MM.1S (cell line): ENCODE measurements at places on chromosomes 7 and 10.

- DNase-seq = no peak
Observed at GRCh38 chr10:23172429-23173213, 19.5 kb upstream of the PTF1A start.

DNA sequence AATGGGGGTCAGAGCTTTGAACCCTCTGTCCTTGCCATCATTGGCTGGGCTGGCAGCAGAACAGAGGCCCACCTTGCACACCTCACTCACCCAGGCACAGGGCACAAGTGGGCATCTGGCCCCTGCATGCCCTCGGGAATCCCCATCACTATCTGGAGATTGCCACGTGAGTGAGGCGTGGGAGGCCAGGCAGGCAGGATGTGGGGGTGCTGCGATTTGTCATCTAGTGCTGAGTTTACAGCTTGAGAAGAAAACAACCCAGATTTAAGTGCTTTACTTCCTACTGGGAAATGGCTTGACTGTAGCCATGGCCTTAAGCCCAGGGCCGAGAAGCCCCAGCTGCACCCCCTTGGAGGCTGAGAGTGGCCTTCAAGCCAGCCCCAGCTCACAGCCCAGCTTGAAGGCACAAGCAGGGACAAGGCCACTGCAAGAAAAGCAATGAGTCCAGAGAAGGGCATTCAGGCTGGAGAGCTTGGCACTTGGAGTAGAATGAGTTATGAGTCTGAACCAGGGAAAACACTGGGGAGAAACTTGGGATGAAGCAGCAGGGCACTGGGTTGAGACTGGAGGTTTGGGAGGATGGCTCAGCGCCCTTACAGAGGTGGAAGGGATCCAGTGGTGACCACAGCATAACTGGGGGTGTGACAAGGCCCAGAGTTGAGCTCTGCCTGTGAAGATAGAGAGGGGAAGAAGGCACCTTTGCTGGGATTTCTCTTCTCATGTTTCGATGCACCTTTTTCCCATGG lies 123.0 kb downstream of the CXCL12 start:
- no peak for DNase-seq

- DNase-seq = no peak
Observed at GRCh38 chr7:128065872-128066271, 34.6 kb upstream of the LRRC4 start.

DNA sequence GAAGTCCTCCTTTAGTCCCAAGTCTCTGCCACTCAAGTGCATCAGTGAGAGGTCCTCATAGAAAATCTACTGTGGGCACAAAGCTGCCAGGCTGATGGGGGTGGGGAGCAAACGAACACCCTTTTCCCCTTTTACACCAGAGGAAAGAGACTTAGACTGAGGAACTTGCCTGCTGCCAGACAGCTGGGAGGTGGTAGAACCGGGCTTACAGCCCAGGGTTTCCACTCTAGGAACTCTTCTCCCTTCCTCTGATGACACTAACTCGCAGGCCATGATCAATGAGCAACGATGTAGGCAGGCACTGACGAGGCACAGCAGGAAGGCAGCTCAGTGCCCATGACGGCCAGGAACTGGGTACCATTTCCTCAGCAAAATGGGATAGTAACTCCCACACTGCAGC lies 11.0 kb upstream of the SH2D4B start:
- no peak for DNase-seq

DNA sequence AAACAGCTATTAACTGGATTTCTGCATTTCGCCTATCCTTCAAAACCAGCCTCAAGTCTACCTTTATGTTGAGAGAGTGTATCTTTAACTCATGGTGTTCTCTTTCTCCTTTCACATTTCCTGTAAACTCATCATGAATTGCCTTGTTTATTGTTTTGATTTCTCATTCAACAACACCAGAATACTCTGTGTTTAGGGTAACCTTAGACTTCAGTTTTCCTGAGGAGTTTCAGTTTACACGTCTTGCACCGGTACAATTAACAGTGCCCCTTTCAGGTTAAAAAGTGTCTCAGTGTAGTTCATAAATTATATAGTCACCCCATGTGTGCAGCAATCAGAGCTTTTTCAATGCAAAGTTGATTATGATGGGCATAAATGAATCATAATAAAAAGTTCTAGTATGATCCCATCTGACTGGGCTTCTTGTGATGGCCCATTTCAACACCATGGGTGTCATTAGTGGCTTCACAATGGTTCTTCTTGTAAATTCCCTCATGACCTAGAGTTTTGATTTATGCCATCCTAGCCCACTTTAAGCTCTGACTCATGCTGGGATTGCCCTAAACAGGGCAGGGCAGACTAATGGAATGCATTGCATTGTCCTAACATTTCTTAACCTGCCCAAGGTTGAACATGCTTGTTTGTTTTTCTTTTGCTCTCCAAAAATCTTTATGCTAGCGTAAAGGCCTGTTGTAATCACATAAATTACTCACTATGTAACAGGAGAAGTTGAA lies 22.0 kb downstream of the ITGB8 start:
- DNase-seq = no peak

- DNase-seq = no peak
Observed at GRCh38 chr7:143979359-143979758, 20.8 kb upstream of the OR6B1 start.

GRCh38 chr7:40611095-40611871 lies 476.5 kb downstream of the SUGCT start:
- no peak for DNase-seq

- DNase-seq = no peak
Observed at GRCh38 chr7:28016297-28016696, 164.3 kb downstream of the JAZF1 start.

- no peak for DNase-seq
Observed at GRCh38 chr7:44281811-44282600, 43.4 kb downstream of the CAMK2B start.

- peak; percentile 43 for DNase-seq
Observed at GRCh38 chr7:30596014-30596641, 1.4 kb downstream of the GARS1 start.

- no peak for DNase-seq
Observed at GRCh38 chr10:21464134-21464533, 61.3 kb downstream of the SKIDA1 start.

GRCh38 chr7:70298780-70299471 lies 700.7 kb downstream of the AUTS2 start:
- peak; percentile 32 for DNase-seq

GRCh38 chr7:27410812-27411544 lies 168.4 kb downstream of the EVX1 start:
- DNase-seq = no peak

DNA sequence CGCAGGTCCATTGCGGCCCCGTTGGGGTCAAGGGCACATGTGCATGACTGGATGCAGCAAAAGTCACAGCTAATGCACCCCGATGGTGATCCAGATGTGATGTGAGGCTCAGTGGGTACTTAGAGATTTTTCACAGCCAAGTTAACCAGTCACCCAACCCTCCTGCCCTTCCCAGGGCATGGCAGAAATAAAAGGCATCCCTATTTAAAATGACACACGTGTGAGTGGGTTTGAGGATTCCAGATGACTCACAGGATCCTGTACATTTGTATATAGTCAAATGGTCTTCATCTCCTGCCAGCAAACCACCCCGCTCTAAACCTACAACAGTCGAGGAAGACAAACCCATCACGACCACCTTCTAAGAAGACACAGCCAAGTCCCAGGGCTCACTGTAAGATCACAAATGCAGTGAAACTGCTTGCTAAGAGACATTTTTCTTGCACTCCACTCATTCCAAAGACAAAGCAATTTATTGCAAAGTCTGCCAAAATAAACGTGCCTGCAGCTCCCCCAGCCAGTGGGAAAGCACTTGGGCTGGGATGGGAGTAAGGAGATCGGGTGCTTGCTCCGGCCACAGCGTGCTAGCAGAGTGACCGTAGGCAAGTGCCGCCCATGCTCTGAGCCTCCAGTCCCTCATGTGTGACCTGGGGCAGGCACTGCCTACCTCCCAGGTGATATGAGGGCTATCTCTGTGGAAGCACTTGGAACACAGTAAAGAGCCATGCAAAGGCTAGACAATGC lies 86.6 kb upstream of the MACROH2A2 start:
- DNase-seq = no peak

- DNase-seq = no peak
Observed at GRCh38 chr7:468681-469562, 50.7 kb downstream of the PDGFA start.

DNA sequence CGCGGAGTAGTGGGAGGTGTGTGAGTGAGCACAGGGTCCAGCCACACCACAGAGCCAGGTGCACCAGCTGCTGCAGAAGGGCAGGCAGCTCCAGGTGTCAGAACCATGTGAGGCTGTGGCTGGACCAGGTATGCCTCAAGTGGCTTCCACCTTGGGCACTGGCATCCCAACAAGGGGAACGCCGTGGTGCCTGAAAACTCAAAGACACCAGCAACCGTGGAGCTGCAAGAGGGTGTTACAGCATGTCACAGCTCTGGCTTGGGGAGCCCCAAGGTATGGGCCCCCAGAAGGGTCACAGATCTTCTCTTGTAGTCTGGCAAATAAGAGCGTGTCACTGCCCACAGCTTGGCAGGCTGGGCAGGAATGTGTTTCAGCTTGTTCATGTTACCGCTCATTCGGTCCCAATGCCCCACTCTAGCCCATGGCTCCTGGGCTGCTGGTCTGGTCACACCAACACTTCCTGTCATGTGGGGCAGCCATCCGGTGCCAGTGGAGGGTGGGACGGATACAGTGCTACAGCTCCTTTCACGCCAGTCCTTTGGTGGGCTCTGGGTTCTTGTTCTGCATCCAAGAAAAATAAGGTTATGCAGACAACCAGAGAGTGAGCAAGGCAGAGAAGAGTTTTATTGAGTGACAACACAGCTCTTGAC lies 29.8 kb downstream of the STRA8 start:
- DNase-seq = no peak

DNA sequence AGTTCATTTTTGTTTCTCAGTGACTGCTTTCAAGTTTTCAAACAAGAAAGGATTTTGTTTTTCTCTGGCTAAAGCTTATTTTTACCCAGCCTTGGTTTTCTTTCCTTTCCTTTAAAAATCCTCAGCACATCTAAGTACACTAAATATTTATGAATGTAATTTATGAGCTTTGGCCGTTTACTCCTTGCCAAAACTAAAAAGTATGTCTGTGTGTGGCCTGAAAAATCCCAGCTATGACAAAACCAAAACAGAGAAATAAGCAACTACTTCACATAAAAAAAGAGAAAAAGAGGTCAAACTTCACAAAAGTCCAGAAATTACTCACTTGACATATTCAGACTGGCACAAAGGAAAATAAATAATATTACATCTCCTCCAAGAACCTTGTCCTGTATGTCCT lies 365.1 kb upstream of the NFE2L3 start:
- DNase-seq = no peak

DNA sequence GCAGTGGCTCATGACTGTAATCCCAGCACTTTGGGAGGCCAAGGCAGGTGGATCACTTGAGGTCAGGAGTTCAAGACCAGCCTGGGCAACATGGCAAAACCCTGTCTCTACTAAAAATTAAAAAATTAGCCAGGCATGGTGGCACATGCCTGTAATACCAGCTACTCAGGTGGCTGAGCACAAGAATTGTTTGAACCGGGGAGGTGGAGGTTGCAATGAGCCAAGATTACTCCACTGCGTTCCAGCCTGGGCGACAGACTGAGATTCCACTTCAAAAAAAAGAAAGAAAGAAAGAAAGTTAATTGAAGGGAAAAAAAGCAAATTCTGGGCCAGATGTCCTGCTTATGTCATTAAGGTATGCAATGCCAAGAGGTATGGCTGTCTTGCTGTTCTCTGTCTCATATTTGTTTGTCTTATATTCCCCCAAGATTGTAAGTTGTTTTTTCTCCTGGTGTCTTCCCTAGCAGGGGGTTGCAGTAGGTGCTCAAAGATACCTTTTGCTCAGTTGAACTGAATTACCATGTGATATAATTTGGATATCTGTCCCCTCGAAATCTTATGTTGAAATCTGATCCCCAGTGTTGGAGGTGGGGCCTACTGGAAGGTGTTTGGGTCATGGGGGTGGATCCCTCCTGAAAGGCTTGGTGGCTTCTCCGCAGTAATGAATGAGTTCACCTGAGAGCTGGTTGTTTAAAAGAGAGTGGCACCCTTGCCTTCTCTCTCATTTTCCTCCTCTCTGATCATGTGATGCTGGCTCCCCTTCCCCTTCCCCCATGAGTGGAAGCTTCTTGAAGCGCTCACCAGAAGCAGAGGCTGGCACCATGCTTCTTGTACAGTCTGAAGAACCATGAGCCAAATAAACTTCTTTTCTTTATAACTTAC lies 60.9 kb downstream of the MYOF start:
- no peak for DNase-seq

- no peak for DNase-seq
Observed at GRCh38 chr10:73941300-73941699, 30.4 kb downstream of the PLAU start.

GRCh38 chr7:1448958-1449357 lies 10.3 kb downstream of the MICALL2 start:
- no peak for DNase-seq

DNA sequence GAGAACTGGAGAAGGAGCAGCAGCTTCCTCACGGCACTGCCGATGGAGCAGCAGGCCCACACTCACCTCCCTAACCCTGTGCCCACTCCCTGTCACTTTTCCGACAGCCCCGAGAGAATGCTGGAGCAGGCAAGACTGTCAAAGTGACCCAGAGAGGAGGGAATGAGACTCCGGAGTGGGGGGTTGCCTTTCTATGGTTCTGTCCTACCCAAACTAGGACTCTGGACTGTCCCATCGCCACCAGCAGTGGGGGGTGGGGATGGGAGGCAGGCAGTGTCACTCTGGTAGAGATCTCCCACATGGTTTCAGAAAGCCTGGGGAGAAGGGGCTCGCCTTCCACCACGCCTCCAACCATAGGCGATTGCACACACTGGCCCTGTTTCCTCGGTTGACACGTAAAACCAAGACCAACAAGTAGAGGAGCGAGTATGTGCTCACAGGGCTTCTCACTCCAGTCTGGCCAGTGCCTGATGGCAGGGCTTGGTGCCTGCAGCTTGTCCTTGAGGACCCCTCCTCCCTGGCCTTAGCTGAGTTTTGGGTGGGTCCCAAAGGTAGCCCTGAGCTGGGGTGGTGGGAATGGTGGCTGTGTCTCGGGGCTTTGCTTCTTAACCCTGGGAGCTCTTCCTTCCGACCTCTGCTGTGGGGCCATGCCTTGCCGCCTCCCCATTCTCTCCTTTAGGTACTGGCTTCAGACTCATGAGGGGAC lies 148.5 kb downstream of the PTPN20 start:
- no peak for DNase-seq

- no peak for DNase-seq
Observed at GRCh38 chr7:47893238-47893637, 55.0 kb downstream of the PKD1L1 start.

GRCh38 chr10:99435986-99436638 lies 5.7 kb upstream of the GOT1 start:
- peak; percentile 69 for DNase-seq

DNA sequence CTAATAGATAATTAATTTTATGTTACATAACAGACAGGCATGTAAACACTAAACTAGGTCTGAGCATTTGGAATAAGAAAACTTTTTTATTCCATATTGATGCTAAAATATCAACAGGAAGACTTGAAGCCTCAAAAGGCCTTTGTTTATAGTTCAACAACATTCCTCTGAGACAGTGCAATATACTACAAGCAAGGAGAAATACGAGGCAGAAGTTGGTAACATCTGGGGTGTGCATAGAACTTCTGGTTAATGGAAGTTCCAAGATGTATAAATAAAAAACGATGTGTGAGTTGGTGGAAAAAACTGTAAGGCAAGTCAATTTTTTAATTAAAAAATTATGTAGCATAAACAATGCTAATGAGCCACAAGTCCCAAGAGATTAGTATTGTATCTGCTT lies 139.6 kb downstream of the SKAP2 start:
- DNase-seq = no peak

GRCh38 chr10:132178046-132178445 lies 8.7 kb upstream of the DPYSL4 start:
- no peak for DNase-seq

GRCh38 chr7:120462991-120463390 lies 190.0 kb downstream of the KCND2 start:
- no peak for DNase-seq
